ENCODE measurements at places on chromosomes 5 and 9.

- DNase-seq = peak; percentile 81
Measured at GRCh38 chr5:143495821-143496275, 92.4 kb upstream of the NR3C1 start.

DNA sequence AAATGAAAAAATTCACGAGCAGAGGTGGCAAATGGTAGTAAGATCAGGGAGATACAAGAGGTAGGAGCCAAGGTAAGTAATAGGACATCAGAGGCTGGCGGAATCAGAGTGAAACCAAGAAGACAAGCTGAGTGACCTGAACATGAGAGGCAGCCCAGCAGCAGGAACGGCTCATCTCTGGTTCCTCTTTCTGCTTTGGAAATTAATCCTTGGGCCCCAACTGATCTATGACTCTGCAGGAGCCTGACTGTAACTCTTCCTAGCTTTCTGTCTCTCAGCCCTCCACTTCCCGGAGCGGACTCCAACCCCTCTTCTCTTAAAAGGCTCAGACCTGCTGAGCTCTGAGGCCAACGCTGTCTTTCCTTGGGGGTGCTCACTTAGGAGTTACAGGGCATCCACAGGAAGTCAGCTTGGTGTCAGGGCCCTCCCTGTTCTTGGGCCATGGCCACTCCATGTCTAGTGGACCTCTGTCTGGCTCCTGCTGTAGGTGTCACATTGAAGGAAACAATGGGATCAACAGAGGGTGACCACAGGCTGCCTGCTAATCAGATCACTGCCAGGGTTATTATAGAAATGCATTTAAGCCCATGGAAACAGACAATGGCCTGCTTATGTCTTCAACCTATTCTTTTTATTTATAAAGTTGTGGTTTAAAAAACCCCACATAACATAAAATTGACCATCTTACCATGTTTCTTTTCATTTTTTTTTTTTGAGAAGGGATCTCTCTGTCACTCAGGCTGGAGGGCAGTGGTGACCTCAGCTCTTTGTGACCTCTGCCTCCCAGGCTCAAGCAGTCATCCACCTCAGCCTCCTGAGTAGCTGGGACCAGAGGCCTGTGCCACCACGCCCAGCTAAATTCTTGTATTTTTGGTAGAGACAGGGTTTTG lies 22.5 kb upstream of the SHB start:
- no peak for DNase-seq

- DNase-seq = no peak
Measured at GRCh38 chr5:98679963-98680362, 93.5 kb upstream of the RGMB start.

GRCh38 chr9:35520364-35520710 lies 30.4 kb downstream of the RUSC2 start:
- no peak for DNase-seq

DNA sequence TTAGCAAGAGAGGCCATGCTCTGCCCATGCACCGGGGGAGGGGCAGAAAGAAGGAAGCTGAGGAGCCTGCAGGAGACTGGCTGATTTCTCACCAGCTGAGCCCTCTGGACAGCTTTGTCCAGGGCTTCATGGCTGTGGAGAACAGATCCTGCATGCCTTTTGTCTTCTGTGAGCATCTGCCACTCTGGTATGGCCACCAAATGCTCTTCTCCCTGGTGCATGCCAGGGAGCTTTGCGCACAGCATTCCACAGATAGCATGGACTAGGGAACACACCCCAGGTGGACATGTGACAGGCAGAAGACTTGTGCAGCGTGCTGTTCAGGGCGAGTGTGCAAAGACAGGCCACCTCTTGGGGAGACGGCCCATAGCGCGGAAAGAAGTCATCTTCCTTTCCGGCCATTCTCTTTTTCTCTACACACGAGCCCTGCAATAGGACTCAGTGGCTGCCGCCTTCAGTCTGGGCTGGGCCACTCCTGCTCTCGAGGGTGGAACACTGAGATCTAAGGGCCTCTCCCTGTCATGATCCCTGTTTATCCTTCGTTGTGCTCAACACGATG lies 56.7 kb downstream of the GADD45G start:
- peak; percentile 22 for DNase-seq

GRCh38 chr9:113624721-113625120 lies 161.2 kb downstream of the RGS3 start:
- DNase-seq = peak; percentile 82

- DNase-seq = no peak
Measured at GRCh38 chr5:40524677-40525076, 155.0 kb upstream of the PTGER4 start.

DNA sequence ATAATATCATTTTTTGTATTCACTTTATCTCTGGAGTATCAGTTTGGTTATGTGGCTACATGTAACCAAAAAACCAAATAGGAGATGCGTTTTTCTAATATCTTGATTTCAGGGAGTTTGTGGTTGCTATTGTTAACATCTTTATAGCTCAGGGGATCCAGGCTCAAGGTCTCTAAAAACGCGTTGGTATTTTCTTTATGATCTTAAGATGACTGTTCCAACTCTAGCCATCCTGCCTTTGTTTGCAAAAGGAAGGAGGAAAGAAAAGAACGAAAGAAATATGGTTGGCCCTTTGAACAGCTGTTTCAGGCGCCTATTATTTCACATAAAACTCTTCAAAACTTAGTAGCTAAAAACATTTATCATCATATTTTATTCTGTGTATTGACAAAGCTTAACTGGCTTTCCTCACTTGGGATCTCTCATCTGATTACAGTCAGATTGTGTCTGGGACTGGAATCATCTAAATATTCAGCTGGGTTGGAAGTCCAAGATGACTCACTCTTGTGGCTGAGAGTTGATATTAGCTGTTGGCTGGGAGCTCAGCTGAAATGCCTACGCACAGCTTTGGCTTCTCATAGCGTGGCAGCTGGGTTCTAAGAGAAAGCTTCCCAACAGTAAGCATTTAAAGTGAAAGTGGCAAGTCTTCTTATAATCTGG lies 60.1 kb downstream of the FAM174A start:
- peak; percentile 91 for DNase-seq

DNA sequence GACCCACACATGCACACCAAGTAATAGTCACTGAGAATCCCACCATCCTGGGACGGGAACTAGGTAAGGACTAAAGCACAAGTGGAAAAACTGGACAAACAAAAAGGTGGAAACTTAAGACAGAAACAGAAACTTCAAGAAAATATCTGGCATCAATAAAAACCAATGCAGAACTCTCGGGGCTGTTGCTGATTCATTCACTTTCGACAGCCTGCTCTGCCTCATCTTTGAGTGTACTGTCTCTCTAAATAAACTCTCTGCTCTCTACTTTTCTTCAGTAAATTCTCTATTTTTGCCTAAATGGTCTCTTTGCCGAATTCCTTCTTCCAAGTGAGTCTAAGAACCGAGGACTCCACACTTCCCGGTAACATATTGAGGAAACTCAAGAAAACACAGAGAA lies 116.9 kb downstream of the CDH9 start:
- DNase-seq = no peak
